ENCODE measurements at places on chromosomes 3 and 15. TPM values are rescaled to one million over a fixed set of nuclear protein-coding genes. Genes with fewer than 3 reads are reported as not detected.

The CCDC54 gene
- not detected for total RNA-seq

The LXN gene
- 168 TPM for total RNA-seq

The ACTRT3 gene
- 6.1 TPM for total RNA-seq

The DHX30 gene
- total RNA-seq, result 47.1 TPM

The WNT5A gene
- total RNA-seq, result 117 TPM

The SLC35G2 gene
- total RNA-seq, result 8.5 TPM
